ENCODE measurements at places on chromosomes 2 and 18.

DNA sequence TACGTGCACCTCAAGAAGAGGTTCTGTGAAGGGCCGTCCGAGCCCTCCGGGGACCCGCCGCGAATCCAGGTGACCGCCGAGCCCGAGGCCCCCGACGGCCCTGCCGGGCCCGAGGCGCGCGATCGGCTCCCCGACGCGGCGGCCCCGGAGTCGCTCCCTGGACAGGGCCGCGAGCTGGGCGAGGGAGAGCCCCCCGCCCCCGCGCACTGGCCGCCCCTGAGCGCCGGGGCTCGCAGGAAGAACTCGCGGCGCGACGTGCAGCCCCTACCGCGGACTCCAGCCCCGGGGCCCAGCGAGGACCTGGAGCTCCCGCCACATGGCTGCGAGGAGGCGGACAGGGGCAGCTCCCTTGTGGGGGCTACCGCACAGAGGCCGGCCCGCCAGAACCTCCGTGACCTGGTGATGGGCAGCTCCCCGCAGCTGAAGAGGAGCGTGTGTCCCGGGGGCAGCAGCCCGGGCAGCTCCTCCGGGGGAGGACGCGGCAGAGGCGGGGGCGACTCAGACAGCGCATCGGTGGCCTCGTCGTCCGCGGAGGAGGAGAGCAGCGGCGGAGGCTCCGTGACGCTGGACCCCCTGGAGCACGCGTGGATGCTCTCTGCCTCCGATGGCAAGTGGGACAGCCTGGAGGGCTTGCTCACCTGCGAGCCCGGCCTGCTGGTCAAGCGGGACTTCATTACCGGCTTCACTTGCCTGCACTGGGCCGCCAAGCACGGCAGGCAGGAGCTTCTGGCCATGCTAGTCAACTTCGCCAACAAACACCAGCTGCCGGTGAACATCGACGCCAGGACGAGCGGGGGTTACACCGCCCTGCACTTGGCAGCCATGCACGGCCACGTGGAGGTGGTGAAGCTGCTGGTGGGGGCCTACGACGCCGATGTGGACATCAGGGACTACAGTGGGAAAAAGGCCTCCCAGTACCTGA, 812 bp downstream of the SOWAHC start:
- no peak for DNase-seq

- no peak for DNase-seq
Measured at GRCh38 chr2:210862283-210863065, 306.1 kb downstream of the CPS1 start.

DNA sequence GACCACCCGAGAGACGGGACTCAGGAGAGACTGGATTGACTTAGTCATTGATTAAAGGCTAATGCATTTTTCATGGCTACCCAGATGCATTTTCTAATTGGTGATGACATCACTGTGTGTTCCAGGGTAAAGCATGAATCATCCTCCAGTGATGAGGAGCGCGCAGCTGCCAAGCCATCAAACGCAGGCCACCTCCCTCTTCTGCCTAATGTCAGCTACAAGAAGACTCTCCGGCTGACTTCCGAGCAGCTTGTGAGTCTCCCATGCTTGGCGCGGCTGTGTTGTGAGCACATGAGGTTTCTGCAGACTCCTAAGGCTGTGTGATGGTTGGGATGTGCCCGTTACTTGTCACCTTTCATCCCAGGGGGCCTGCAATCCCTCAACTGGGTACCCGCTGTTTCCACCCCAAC, 56.4 kb downstream of the LPIN1 start:
- no peak for DNase-seq

- DNase-seq: no peak
Measured at GRCh38 chr2:67503066-67503795, 106.1 kb downstream of the ETAA1 start.

- no peak for DNase-seq
Measured at GRCh38 chr2:31066551-31066950, 71.7 kb downstream of the GALNT14 start.

GRCh38 chr2:161030260-161031063, 129.8 kb upstream of the TANK start:
- no peak for DNase-seq

GRCh38 chr2:68487773-68488355, 20.5 kb downstream of the APLF start:
- DNase-seq: no peak
